ENCODE measurements at places on chromosomes 1 and 21.

DNA sequence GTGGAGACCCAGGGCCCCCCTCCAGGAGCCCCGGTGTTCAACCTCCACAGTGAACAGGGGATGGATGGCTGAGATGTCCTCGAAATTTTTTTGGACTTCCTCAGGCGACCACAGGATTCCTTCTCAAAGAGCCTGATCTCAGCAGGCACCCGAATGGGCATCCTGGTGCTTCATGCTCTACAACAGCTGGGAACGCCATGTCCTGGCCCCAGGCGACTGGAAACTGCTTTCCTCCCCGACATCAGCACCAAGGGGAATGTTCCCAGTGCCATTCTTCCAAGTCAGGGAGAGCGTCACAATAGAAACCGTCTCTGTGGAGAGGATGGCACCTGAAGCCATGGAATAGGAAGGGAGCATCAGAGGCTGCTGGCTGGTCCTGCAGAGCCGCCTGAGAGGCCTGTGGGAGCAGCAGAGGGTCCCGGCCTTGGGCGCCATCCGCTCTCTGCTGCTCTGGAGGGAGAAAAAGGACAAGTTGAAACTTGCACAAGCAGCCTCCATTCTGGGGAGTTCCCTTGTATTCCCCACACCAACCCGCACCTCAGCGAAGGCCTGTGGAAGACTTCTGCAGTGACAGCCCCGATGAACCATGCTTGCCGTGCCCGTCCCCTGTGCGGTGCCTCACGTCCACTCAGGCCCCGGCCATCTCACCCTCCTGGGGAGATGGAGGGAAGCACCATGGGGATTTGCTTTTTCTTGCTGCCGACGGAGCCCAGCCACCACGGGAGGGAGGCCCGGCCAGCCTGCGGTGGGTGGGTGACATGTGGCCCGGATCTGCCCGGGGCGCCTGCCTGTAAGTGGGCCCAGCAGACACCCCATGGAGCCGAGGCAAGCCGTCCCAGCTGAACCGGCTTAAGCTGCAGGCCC, 2.3 kb upstream of the ADARB1 start:
- DNase-seq, result no peak

DNA sequence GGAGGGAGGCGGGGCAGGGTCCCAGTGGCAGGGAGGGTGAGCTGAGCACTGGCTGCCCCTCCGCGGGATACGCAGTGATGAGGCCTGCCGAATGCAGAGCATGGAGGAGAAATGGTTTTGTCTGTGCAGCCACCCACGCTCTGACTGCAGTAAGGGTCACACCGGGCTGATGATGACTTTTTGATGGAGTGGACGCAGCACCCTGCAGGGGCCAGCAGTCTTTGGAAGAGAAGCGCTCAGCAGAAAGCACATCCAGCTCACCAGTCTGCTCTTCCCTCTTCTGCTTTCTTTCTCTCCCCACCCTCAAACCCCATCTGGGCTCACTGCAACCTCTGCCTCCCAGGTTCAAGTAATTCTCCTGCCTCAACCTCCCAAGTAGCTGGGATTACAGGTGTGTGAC, 61.9 kb upstream of the ATP1A1 start:
- DNase-seq, result no peak

- DNase-seq, result no peak
Observed at GRCh38 chr1:20061866-20062265, 8.1 kb upstream of the PLA2G5 start.

- DNase-seq, result peak; percentile 31
Observed at GRCh38 chr1:229203030-229203751, 67.7 kb upstream of the RAB4A start.

DNA sequence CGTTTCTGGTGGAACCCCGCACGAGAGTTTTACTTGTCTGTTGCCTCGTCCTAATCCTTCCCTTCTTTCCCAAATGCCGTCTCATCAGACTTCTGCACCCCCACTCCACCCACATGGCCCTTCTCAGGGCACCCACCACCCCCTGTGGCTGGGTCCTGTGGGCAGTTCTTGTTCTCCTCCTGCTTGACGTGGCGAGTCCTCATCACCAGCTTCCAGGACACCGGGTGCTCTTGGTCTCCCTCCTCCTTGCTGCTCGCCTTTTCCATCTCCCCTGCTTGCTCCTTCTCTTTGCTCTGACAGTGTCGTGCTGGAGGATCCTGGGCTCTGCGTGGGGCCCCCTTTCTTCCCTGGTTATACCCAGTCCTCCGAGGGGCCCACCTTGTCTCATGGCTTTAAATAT, 51.8 kb downstream of the B3GALT5 start:
- no peak for DNase-seq

DNA sequence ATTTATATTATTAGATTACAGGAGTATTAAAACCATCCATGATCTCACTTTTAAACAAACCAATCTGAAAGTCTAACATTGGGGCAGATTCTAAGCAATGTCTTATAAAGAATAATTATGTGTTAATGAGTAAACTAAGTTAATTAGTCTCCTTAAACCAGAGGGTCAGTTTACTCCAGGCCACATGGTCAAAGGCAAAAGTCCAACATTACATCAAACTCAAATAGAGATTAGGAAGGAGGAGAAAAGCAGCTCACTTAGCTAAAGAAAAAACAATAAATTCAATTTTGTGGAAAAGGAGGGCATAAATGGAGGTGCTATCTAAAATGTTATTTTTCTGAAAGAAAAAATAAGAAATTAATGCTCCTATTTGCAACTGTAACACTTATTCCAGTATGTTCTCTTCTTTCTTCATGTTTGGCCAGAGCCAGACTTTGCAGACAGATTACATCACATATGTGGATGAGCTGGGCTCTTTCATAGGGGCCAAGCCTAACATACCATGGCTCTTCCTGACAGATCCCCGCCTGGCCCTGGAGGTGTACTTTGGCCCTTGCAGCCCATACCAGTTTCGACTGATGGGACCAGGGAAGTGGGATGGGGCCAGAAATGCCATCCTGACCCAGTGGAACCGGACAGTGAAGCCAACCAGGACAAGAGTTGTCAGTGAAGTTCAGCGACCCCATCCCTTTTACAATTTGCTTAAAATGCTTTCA, 24.3 kb upstream of the FMO2 start:
- no peak for DNase-seq

DNA sequence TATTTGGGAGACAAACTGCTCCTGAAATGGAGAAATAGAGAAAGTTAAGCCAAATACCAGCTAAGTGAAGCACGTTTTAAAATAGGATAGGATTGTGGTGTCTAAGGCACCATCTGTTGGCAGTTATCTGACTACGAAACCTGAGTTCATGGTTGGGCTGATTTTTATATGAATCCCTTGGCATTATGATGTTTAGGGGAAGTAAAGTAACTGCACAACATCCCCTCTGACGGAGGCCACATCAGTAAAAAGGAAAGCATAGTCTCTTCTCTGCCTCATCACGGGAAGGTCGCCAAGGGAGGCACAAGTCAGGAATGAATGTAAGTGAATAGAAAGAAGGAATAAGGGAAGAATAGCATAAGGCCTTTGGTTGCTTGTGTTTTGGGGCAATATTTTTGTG, 128.0 kb downstream of the PRRX1 start:
- DNase-seq, result no peak

- DNase-seq, result no peak
Observed at GRCh38 chr1:103489935-103490334, 35.6 kb upstream of the RNPC3 start.

DNA sequence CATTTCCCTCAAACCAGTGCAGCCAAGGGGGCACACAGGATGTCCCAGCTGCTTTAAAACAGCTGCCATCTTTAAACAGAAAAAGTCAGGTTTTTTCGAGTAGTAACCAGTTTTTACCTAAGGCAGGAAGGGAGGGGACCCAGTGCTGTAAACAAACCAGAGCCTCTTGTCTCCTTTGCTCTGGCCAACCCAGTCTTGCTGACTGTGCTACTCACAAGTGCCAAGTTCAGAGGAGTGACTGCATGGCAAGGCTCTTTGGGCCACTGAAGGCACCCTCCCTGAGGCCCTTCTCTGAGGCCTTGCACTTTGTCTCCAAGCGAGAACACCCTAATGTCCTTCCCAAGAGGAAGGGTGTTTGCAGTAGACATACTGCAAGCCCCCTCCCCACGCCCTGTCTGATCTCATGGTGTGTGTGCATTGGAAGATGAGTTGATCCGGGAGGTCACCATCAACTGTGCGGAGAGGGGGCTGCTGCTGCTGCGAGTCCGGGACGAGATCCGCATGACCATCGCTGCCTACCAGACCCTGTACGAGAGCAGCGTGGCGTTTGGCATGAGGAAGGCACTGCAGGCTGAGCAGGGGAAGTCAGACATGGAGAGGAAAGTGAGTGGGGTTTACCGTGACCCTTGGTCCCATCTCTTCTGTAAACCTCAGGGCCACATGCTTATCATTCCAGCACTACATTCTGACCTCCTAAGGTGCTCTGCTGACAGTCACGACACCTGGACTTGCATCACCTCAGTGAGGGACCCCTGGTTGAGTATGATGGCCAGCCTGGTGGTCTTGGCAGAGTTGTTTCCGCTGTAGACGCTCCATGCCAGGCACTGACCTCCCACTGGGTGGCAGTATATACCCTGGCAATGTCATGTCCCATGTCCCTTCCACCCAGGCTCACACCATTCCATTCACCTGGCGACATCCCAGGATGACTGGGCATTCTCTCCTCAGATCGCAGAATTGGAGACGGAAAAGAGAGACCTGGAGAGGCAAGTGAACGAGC, 4.7 kb downstream of the DNALI1 start:
- DNase-seq, result peak; percentile 64

DNA sequence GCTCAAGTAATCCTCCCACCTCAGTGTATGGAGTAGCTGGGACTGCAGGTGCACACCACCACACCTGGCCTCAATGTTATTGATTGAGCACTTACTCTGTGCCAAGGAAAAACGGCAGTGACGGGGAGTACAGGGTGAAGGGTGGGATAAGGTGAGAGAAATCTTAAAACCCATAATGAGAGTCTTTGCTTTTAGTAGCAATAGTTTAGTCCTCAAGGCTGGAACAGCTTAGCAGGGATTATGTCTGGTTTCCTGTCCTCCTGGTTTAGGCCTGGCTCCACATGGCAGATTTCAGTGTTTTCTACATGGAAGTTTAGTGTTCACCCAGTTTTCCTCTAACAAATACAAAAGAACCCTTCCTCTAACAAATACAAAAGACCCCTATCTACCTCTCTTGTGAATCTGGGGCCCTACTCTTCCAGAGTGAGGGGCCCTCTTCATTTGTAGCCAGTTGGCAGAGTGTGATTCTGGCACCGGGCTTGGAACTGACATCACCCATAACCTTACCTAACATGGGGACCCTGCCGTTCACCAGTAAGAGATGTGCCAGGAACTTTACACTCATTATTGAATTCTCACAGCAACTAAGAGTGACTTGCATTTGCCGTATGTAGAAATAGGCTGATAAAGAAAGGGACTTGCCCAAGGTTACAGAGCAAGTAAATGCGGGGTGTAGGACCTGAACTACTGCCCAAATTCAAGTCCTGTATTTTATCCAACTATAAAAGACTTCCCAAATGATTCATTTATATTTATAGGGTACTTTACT, 6.9 kb downstream of the ZNF691 start:
- DNase-seq, result peak; percentile 16

- DNase-seq, result peak; percentile 59
Observed at GRCh38 chr1:202588503-202589189, 121.6 kb downstream of the SYT2 start.

- DNase-seq, result peak; percentile 60
Observed at GRCh38 chr1:58929671-58930325, 146.0 kb upstream of the JUN start.

DNA sequence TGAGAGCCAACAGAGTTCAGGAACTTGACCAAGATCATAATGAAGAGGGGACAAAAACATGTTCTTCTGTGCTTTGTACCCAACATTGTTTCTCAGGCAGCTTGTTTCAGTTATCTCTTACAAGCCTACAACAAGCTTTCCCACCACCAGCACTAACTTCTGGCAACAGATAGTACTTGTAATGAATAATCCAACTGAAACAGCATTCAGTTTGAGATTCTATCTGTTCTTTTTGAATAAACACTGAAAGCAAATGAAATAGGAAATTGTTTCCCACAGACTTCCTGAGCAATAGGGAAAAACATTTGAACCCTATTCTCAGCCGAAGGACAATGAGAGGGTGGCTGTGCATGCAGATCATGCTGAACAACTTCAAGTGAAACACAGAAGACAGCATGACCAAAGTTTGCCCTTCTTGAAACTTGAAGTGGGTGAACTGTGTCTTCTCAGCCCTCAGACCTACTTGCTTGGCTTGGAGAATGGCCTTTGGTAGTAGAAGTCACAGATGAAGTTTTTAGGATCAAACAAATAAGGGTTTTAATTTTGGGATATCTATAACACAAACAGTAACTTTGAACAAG, 11.2 kb upstream of the HOOK1 start:
- DNase-seq, result no peak

DNA sequence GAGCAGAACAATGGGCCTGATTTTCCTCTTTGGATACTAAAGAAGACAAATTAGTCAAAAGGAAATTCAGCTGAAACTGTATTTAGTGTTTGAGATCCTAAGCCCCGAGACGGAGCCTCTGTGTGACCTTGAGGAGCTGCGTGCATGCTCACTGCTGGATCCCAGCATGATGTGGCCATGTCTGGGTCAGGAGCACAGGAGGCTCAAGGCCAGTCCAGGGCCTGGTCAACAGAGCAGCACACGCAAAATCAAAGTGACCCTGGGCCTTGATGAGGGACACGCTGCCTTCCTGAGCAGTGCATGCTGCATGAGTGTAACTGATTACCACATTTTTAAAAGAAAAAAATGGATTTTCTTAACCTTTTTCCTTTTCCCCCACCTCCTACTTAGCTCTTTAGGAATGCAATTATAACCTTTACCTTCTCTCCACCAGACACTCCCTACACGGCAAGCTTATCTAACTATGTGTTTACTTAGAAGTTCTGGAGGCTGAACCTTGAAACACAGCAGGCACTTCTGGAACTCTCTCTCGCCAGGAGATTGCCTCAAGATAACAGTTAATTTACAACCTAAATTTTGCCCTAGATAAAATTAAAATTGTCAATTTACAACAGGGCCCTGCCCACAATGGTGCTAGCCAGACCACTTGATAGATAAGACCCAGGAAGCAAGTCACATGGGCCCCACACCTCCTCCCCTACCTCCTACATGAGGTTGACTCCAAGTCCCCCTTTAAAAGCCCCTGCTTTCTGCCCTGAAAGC, 144.6 kb downstream of the LRIG2 start:
- no peak for DNase-seq

DNA sequence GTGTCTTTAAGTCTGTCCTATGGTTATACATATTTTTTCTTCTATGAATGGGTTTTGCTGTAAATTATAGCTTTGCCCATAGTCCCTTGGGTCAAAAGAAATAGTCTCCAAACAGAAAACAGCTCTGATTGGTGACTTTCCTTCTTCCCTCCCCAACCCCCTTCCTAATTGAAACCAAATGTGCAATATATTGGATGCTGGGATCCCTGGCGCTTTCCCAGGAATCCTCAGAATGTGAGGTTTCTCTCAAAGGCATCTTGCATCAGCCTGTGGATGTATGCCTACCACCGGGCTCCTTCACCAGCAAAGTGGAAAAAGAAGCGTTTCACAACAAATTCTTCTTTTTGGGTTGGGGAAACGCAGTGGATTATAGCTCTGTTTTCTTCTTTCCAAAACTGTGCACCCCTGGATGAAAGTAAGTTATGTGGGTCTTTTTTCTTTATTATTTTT, at the start of gene DDR2:
TSS of gene DDR2 (plus strand) at position 248 of the 450 bp plus-strand sequence. CDS start 86,600 bp downstream, outside the sequence.
- no peak for DNase-seq

- no peak for DNase-seq
Observed at GRCh38 chr1:41875487-41875886, 43.2 kb downstream of the HIVEP3 start.

- no peak for DNase-seq
Observed at GRCh38 chr1:85379203-85380136, 85.5 kb downstream of the DDAH1 start.

GRCh38 chr1:218383681-218384080, 38.5 kb downstream of the TGFB2 start:
- DNase-seq, result peak; percentile 98

Measured in PC-3 (cell line).